ENCODE measurements at places on chromosomes 7 and 10.

GRCh38 chr10:79298403-79299244, 48.6 kb upstream of the PPIF start:
- no peaks in the 10 kb centered on the region for H3K27me3 ChIP-seq
- no peak for DNase-seq
- no peak overlapping the region for H3K4me3 ChIP-seq
- no peak overlapping the region for H3K27ac ChIP-seq
- H3K4me1 ChIP-seq = peaks cover 7% of the 10 kb centered on the region

DNA sequence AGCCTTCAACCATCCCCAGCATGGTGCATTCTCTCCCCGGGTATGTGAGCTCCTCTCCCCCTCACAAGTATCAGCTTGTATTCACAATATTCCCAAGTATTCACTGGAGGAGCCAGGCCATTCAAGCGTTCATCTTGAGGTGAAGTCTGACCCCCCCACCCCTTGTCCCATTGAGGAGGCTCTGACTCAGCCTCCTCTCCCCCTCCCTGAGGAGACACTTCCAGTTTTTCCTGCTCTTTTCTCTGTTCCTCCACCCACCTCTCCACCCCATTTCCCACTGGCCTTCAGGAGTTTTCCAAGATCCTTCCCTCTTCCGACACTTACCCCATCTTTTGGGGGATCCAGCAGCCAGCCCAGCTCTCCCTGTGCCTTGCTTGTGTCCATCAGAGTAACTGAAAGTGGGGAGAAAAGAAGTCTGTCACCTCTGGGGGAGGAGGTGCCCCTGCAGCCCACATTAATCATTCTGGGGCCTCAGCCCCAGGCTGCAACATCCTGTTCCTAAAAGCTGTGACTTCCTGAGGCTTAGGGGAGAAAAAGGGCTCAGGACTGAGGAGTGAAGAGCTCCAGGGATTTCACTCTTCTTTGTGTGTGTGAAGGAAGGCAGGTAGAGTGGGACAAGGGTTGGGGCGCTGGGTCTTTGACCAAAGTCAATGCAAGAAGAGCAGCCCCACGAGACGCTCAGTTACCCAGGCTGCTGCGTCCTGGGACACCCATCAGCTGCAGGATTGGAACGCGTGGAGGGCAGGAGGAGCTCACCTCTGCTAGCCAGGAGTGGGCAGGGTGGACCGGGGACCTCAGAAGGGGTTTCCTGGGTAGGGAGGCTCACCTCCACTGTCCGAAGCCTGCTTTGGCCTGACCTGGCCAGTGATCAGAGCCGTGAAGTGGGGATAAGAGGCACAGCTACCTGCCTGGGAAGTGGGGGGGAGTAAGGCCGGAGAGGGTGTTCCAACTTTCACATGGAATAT, 1.1 kb downstream of the EPHA1 start:
- peak overlapping the region; percentile 74 for H3K27ac ChIP-seq
- no peak for DNase-seq
- H3K36me3 ChIP-seq = no peaks in the 10 kb centered on the region
- peak overlapping the region; percentile 75 for H3K4me3 ChIP-seq

- H3K4me3 ChIP-seq = no peak overlapping the region
- no peaks in the 10 kb centered on the region for H3K27me3 ChIP-seq
- no peak for DNase-seq
- H3K4me1 ChIP-seq = no peaks in the 10 kb centered on the region
- no peak overlapping the region for H3K27ac ChIP-seq
Measured at GRCh38 chr10:103202319-103202718, 9.2 kb upstream of the NT5C2 start.

DNA sequence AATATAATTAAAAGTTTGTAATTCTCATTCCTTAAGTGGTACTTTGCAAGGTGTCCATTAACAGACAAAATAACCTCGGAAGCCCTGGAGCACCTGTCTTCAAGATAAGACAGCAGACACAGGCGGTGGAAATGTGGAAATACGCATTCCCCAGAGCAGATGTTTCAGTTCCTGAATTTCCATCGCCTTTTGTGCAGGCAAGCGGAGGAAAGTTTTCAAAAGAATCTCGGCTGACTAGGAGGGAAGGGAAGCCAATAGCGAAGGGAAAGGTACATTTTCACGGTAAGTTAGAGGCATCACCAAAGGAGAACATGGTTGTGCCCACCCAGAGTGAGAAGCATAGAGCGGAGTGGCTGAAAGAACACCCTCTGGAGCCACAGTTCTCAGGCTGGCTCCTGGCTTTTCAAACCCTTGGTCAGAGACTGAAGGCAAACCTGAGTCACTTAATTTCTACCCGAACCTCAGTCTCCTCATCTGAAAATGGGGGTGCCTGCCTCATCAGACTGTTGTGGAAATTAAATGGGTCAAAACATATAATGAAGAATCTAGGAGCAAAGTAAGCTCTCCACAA, 13.6 kb downstream of the CPA1 start:
- H3K4me3 ChIP-seq = no peak overlapping the region
- H3K36me3 ChIP-seq = no peaks in the 10 kb centered on the region
- DNase-seq = no peak
- no peaks in the 10 kb centered on the region for H3K27me3 ChIP-seq
- H3K27ac ChIP-seq = no peak overlapping the region

GRCh38 chr10:77919713-77920108, 6.8 kb downstream of the DLG5 start:
- H3K27ac ChIP-seq = no peak overlapping the region
- no peak for DNase-seq
- H3K4me1 ChIP-seq = no peaks in the 10 kb centered on the region

- peak; percentile 58 for DNase-seq
- no peak overlapping the region for H3K4me3 ChIP-seq
- no peaks in the 10 kb centered on the region for H3K27me3 ChIP-seq
- no peaks in the 10 kb centered on the region for H3K36me3 ChIP-seq
- H3K27ac ChIP-seq = no peak overlapping the region
Measured at GRCh38 chr10:47024399-47025252, 113.4 kb downstream of the PTPN20 start.

GRCh38 chr7:4798706-4799235, 23.3 kb downstream of the AP5Z1 start:
- H3K27me3 ChIP-seq = no peaks in the 10 kb centered on the region
- DNase-seq = no peak
- H3K27ac ChIP-seq = no peak overlapping the region
- H3K4me3 ChIP-seq = no peak overlapping the region
- H3K36me3 ChIP-seq = no peaks in the 10 kb centered on the region

DNA sequence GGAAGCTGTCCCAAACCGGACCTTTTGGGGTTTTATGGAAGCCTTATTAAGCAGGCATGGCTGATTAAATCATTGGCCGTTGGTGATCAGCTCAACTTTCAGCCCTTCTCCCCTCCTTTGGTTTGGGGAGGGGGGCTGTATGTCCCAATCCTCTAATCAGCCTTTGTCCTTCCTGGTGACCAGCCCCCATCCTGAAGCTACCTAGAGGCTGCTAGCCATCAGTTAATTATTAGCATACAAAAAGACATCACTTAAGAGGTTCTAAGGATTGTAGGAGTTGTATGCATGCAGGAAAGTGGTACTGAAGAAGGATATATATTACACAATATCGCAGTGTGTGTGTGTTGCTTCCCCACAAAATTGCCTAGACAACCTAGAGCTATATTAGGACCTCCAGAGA, 553.3 kb upstream of the FZD8 start:
- H3K4me1 ChIP-seq = no peaks in the 10 kb centered on the region
- DNase-seq = no peak
- H3K27me3 ChIP-seq = no peaks in the 10 kb centered on the region

GRCh38 chr7:35512716-35513115, 182.2 kb downstream of the HERPUD2 start:
- no peaks in the 10 kb centered on the region for H3K27me3 ChIP-seq
- no peaks in the 10 kb centered on the region for H3K36me3 ChIP-seq
- no peak overlapping the region for H3K27ac ChIP-seq
- no peaks in the 10 kb centered on the region for H3K4me1 ChIP-seq
- H3K4me3 ChIP-seq = no peak overlapping the region

GRCh38 chr7:93232673-93233018, 480 bp downstream of the VPS50 start:
- peaks cover 11% of the 10 kb centered on the region for H3K4me1 ChIP-seq
- no peaks in the 10 kb centered on the region for H3K27me3 ChIP-seq

- H3K27me3 ChIP-seq = no peaks in the 10 kb centered on the region
- DNase-seq = no peak
- H3K36me3 ChIP-seq = no peaks in the 10 kb centered on the region
- H3K27ac ChIP-seq = no peak overlapping the region
- H3K4me1 ChIP-seq = peaks cover 6% of the 10 kb centered on the region
- no peak overlapping the region for H3K4me3 ChIP-seq
Measured at GRCh38 chr10:114024876-114025610, 18.6 kb upstream of the ADRB1 start.

GRCh38 chr7:155454183-155455112, 3.5 kb upstream of the EN2 start:
- DNase-seq = no peak
- no peaks in the 10 kb centered on the region for H3K4me1 ChIP-seq
- H3K27ac ChIP-seq = no peak overlapping the region
- no peaks in the 10 kb centered on the region for H3K27me3 ChIP-seq

GRCh38 chr7:82579047-82579446, 135.5 kb upstream of the CACNA2D1 start:
- no peak overlapping the region for H3K27ac ChIP-seq
- H3K36me3 ChIP-seq = no peaks in the 10 kb centered on the region
- no peaks in the 10 kb centered on the region for H3K4me1 ChIP-seq
- DNase-seq = no peak

DNA sequence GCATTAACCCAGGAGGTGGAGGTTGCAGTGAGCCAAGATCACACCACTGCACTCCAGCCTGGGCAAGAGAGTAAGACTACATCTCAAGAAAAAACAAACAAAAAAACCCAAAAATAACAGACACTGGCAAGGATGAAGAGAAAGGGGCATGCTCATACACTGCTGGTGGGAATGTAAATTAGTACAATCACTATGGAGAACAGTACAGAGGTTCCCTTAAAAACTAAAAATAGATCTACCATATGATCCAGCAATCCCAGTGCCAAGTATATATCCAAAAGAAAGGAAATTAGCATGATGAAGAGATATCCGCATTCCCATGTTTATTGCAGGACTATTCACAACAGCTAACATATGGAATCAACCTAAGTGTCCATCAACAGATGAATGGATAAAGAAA, 66.4 kb upstream of the PLA2G12B start:
- H3K4me3 ChIP-seq = no peak overlapping the region
- no peak for DNase-seq
- H3K27ac ChIP-seq = no peak overlapping the region
- H3K27me3 ChIP-seq = no peaks in the 10 kb centered on the region

- no peak for DNase-seq
- no peaks in the 10 kb centered on the region for H3K27me3 ChIP-seq
- H3K4me3 ChIP-seq = no peak overlapping the region
Measured at GRCh38 chr10:129131457-129132132, 335.4 kb upstream of the MGMT start.

DNA sequence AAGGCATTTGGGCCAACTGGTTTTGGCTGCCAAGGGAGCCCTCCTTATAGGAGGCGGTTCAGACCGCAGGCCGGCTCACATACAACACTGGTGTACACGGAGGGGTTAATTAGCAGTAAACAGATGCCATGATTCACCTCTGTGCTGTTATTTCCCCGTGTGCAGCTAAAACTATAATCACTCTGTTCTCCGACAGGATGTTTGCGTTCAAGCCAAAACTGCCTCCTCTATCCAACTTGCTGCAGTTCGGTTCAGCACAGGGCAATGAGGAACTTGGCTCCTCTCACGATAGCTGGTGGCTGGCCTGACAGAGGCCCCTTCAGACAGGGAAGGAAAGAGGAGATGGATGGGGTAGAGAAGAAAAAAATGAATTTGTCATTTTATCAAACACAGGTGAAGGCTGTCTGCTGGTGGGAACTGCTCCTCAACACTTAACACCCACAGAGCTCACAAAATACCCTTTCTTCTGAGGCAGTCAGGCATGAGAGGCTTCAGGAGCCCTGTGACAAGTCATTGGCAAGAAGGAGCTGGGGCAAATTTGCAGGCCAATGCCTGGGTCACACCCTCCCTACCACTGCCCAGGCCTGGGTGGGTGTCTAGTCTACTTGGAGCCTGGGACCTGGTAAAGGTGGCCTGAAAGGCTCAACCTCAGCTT, 24.0 kb downstream of the KCNMA1 start:
- peak overlapping the region; percentile 6 for H3K27ac ChIP-seq
- no peaks in the 10 kb centered on the region for H3K4me1 ChIP-seq
- no peak overlapping the region for H3K4me3 ChIP-seq
- H3K27me3 ChIP-seq = no peaks in the 10 kb centered on the region
- no peaks in the 10 kb centered on the region for H3K36me3 ChIP-seq
- no peak for DNase-seq

GRCh38 chr7:25478925-25479324, 250.6 kb upstream of the NPVF start:
- no peak for DNase-seq
- no peak overlapping the region for H3K4me3 ChIP-seq
- no peak overlapping the region for H3K27ac ChIP-seq

DNA sequence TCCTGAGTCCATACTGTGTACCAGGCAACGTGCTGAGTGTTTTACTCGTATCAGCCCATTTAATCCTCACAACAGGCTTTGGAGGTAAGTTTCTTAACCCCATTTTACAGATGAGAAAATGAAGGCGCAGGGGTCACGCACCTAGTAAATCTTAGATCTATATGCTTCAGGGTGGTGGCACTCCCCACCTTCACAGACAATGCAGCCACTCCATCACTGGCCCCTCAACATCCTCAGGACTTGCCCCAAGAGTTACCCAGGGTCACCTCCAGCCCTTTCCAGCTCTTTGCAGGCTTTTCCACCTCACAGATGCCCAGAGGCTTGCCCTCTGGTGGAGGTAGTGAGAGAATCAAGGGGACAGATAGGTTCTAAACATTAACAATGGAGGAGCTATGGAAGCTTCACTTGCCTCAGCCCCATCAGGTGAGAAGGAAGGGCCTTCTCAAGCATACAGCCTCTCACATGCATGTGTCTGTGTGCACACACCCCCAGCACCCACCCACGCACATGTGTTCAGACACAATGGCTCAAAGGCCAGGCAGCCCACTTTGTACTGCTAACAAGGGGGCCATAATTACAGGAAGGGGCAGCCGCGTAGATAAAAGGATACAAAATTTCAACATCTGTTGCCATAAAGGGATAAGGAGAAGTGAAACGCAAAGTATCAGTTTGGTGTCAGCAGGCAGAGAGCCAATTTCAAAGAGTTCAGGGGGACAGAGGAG, 29.1 kb downstream of the DPCD start:
- H3K4me1 ChIP-seq = no peaks in the 10 kb centered on the region
- H3K36me3 ChIP-seq = no peaks in the 10 kb centered on the region
- H3K27me3 ChIP-seq = no peaks in the 10 kb centered on the region
- no peak overlapping the region for H3K4me3 ChIP-seq
- no peak overlapping the region for H3K27ac ChIP-seq

GRCh38 chr10:1425879-1426278, 311.4 kb downstream of the ADARB2 start:
- no peaks in the 10 kb centered on the region for H3K4me1 ChIP-seq
- no peaks in the 10 kb centered on the region for H3K27me3 ChIP-seq
- H3K4me3 ChIP-seq = no peak overlapping the region
- no peak for DNase-seq
- H3K27ac ChIP-seq = no peak overlapping the region
- H3K36me3 ChIP-seq = no peaks in the 10 kb centered on the region

- DNase-seq = no peak
- H3K4me1 ChIP-seq = no peaks in the 10 kb centered on the region
- no peaks in the 10 kb centered on the region for H3K36me3 ChIP-seq
- H3K27me3 ChIP-seq = no peaks in the 10 kb centered on the region
Measured at GRCh38 chr7:28052933-28053332, 127.7 kb downstream of the JAZF1 start.

- no peaks in the 10 kb centered on the region for H3K27me3 ChIP-seq
- H3K27ac ChIP-seq = no peak within 1 kb of the TSS
- no peaks in the 10 kb centered on the region for H3K36me3 ChIP-seq
Measured at GRCh38 chr10:129963641-129964501, at the start of gene EBF3. TSS of gene EBF3 (minus strand) at chr10:129964274. CDS start at chr10:129963768, 506 bp downstream.

Data from Peyer's patch (tissue), 4 donors.